Urinary bladder (tissue), 4 donors: ENCODE measurements at places on chromosomes 1 and 21. TPM values are rescaled to one million over a fixed set of nuclear protein-coding genes. Genes with fewer than 3 reads are reported as not detected.

Gene CFHR3
- total RNA-seq = 0.48 TPM

DNA sequence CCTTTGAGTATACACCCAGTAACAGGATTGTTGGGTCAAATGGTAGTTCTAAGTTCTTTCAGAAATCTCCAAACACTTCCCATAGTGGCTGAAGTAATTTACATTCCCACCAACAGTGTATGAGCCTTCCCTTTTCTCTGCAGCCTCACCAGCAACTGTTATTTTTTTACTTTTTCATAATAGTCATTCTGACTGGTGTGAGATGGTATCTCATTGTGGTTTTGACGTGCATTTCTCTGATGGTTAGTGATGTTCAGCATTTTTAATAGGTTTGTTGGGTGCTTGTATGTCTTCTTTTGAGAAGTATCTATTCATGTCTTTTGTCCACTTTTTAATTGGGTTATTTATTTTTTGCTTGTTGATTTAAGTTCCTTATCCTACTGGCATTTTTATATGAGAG lies 26.4 kb upstream of the LAMC1 start:
- DNase-seq = no peak

- DNase-seq = no peak
These were observed 6.6 kb downstream of the BATF3 start for GRCh38 chr1:212692774-212693644.

DNA sequence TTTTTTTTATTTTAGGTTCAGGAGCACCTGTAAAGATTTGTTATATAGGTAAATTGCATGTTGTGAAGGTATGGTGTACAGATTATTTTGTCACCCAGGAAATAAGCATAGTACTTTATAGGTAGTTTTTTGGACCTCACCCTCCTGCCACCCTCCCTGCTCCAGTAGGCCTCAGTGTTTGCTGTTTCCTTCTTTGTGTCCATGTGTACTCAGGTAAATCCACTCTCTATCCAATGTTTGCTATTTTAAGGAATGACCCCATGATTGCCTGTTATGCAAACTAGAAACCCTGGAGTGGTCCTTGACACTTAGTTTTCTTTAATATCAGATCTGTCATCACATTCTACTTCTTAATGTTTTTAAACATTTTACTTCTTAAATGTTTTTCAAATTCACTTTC lies 33.9 kb downstream of the LHX9 start:
- DNase-seq = no peak

Gene AADACL4
- total RNA-seq = 0.37 TPM

Gene OR2M3
- not detected for total RNA-seq

Gene SPATA6
- 63.2 TPM for total RNA-seq

DNA sequence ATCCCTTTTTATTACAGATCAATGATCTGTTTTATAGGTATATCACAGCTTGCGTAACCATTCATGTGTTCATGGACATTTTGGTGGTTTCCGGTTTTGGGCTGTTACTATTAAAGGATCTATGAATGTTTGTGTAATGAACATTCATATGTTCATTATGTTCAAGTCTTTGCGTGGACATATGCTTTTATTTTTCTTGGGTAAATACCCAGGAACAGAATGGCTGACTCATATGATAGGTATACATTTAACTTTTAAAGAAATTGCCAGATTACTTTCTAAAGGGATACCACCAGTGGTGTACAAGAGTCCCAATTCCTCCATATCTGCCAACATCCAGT lies 73.7 kb downstream of the SPATA46 start:
- no peak for DNase-seq

DNA sequence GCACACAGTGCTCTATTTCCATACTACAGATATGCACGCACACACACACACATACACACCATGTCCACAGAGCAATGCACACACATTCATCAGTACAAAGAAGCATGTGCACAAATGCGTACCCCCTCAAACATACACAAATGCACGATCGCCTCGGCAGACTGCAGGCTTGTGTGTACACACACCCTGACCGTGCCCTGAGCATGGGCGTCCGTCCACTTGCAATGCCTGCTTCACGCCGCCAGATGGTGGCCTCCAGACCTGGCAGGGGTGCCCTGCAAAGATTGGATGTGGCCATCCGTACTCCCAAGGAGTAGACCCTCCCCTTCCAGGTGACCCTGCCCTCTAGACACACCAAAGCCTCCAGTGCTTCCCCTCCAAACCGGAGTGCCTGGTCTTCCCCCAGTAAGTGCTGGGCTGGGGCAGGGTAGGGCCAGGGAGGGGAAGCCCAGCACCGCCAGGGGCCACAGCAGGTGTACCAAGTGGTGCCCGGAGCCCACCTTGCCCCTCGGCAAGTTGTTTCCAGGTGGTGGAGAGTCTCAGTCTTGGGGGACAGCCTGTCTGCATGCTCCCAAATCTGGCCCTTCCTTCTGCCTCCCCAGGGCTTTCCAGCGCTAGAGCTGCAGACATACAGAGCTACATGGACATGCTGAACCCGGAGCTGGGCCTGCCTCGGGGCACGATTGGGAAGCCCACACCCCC lies 20.6 kb downstream of the ESPN start:
- no peak for DNase-seq

DNA sequence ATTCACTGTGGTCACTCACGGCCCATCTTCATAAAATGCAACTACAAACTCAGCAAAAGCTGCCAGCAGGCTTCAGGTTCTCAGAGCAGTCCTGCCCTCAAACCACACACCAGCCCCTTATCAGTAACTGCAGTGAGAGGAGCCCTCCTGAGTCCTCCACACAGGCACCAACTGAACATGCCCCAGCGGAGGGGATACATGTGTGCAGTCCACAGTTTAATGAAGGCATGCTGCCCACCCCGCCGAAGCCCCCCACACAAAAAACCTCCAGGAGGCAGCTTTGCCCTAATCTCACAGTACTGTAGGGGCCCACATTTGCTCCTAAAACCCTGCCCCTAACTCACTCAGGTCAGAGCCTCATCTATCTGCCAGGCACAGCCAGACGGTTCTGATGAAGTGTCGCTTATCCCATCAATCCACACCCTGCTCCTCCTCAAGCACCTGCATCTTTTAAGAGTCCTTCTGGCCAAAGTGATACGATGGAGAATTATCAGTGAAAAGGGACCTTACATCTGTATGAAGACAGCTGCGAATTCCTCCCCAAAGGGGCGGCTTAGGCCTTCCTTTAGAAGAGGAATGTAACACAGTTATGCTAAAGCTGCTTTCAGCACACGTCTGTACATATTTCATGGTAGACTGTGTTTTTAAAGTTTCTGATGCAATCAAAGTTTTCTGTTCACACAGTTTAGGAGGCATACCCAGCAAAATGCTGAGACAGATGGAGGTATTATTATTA lies 3.5 kb downstream of the ABCB10 start:
- no peak for DNase-seq

Gene FALEC
- not detected for total RNA-seq

- DNase-seq = no peak
These were observed 38.0 kb downstream of the ADGRL2 start for GRCh38 chr1:81838600-81839218.

Gene FAM72D
- total RNA-seq = 0.85 TPM

DNA sequence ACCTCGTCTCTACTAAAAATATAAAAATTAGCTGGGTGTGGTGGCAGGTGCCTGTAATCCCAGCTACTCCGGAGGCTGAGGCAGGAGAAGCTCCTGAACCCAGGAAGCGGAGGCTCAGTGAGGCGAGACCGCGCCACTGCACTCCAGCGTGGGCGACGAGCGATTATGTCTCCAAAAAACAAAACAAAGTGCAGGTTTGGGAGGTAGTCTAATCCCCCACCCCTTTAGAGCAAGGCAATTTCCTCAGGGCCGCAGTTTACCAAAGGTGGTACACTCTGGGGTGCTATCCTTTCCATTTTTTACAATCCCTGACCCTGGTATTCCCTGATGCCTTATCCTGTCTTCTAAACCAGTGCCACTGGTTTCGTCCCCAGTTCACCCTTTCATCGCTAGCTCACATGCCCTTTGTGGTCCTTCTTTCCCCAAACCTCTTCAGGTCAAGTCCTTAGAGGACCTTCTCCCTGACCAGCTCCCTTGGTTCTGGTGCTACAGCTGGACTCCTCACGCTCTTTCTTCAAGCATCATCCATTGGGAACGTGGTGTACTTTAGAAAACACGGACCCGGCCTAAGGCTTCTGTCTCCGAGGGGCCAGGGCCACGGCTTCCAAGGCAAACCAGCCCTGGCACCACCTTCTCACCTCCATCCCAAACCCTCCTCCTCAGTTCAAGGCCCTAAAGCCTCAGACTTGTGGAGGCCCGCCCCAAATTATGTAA lies 873 bp downstream of the IFT25 start:
- no peak for DNase-seq

DNA sequence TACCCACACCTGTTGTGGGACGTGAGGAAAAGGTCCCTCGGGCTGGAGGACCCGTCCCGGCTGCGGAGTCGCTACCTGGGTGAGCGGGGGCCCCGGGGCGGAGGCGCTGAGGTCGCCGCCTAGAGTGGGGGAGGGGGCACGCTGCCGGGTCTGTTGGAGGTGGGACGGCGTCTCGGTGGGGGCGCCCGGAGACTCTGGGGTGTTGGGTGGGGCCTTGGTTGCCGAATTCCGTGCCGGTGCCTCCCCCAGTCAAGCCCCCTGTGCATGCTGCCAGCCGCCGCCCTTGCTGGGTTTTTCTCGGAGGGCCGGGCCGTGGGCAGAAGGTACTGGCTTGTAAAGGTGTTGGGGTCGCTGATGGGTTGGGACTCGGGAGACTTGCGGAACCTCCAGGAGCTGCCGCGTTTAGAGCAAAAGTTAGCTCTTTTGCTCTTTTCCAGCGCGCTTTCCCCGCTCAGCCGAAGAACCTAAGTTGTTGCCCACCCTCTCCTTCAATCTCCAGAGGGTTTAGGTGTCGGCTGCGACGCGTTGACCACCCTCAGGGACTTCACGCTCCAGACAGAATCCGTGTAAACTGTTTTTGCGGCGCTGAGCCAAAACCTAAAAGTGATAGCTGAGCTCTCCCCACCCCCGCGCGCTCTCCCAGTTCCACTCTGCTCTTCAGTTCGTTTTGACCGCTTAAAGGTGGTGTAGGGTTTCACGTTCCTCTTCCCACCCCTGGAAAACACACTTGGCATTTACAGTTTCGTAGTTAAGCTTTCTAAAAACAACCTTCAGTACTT lies at the start of gene MPC2:
TSS of gene MPC2 (minus strand) at position 143 of the 779 bp plus-strand sequence. CDS start 1,231 bp downstream, outside the sequence.
- DNase-seq = peak; percentile 60

DNA sequence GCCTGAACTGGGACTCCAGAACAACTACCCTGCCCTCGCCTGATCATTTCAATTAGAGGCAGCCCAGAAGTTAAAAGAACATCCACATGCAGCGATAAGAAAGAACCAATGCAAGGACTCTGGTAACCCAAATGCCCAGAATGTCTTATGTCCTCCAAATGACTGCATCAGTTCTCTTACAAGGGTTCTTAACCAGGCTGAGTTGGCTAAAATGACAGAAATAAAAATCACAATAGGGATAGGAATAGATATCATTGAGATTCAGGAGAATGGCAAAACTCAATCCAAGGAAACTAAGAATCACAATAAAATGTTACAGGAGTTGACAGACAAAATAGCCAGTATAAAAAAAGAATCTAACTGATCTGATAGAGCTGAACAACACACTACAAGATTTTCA lies 80.1 kb upstream of the PTGFR start:
- no peak for DNase-seq

DNA sequence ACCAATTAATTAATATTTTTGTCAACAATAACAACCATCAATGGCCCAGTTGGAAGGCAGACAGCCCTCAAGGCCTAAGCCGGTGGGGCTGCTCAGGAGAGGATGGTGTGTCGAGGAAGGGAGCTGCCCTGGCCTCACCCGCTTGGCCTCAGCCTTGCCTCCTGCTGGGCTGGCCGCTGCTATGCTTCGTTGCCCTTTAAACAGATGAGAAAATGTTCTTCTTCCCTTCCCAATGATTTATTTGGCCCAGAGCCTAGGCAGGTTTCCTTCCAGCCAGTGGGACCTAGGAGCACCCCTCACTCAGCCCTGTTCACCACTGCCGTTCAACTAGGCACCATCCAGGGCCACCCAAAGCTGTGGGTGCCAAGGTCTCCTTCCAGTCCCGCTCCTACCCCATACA lies 3.1 kb upstream of the ADGRB2 start:
- DNase-seq = no peak

DNA sequence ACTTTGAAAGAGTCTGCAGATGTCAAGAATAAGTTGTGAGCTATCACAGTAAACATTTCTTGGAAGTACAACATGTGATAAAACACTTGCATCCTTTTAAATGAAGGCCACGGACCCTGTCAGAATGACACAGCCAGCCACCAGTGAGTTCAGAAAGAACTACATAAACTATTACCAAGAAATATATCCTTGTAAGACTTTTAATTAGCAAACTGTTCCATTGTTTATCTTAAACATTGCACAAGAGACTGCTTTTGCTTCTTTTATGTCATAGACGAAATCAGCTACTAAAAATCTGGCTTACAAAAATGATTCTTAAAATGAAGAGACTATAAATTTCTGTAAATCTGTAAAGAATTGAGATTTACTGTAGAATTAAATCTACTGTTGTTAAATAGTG lies 17.9 kb downstream of the LRRC7 start:
- no peak for DNase-seq

- DNase-seq = no peak
These were observed 115.0 kb downstream of the NAV1 start for GRCh38 chr1:201653883-201654282.

DNA sequence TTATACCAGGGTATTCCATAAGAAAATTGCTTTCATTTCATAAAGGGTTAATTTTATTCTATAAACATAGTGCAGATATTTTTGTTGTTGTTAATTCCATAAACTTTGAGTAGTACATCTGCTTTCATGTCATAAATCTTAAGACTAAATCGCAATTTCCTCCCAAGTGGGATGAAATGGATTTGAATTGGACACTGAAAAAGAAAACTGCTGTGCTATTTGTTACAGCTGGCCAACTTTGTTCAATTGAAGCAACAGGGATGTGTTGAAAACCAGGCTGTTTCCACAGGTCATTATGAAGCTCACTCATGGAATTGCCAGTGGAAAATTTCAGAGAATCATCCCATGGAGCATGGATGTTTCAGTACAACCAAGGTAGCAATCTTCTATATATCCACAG lies 252.5 kb upstream of the RGS18 start:
- DNase-seq = no peak

Gene NBPF4
- total RNA-seq = not detected

GRCh38 chr21:25676451-25676850 lies 37.4 kb downstream of the JAM2 start:
- no peak for DNase-seq

- no peak for DNase-seq
These were observed 38.0 kb upstream of the EPS8L3 start for GRCh38 chr1:109801791-109802135.
